Left lobe of liver (tissue), 2 donors: ENCODE measurements at places on chromosomes 5 and 9.

DNA sequence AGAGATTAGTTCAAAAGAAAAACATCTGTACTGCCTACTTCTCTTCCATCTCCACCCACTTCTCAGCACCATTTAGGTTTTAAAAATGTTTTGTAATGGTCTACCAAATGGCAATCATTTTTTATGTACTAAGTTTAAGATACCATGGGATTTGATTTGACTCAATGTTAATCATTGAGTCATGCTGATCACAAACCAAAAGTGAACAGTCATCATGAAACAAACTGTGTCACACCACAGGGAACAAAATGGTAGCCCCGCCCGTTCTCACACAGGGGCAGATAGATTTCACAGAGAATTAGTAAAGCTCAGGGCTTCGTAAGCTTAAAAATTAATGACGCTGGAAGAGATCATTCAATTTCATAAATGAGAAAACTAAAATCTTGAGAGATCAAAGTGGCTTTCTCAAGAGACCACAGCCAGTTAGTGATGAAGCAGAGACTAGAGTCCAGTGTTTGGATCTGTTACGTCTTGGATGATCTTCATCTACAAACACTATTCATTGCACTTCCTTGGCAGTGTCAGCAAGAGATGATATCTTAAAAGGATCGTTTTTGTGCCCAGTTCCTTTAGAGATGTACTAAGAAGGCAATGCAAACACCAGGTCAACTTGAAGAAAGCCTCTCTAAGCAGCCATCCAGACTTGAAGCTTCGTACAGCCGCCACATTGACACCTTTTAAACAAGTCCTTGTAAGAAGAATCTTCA, 33.9 kb upstream of the TRIO start:
- no peak for DNase-seq

- no peak for DNase-seq
Measured at GRCh38 chr9:89400403-89401116, 82.3 kb downstream of the SECISBP2 start.

DNA sequence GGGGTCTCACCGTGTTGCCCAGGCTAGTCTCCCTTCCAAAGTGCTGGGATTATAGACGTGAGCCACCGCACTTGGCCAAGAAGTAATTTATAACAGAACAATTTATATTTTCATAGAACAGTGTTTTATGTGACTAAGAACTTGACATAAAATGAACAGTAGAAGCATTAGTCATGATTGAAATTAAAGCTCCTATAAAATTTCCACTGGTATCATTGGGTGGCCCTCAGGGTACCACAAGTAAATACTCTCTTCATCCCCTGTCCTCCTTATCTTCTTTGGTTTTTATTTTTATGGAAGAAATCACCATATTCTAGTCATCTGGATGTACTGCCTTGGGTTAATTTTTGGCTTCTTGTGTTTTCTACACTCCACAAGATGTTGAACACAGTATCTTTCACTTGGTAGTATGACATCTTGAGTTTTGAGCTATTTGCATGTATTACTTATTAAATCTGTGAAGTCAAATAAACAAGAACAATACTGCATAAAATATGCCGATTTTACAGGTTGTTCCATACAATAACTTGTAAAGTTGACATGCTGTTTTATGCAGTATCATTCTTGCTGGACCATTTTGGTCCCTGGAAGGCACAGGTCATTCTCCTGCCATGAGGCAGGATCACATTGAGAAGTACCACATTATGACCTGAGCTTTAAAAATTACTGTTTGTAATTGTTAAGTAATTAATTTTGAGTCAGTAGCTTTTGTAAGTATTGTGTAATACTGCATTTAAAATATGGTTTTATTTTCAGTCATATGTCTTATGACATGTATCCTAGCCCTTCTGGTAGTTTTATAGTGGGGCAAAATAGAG, 24.4 kb downstream of the LMNB1 start:
- no peak for DNase-seq

GRCh38 chr5:113161806-113162205, 185.2 kb downstream of the DCP2 start:
- no peak for DNase-seq

DNA sequence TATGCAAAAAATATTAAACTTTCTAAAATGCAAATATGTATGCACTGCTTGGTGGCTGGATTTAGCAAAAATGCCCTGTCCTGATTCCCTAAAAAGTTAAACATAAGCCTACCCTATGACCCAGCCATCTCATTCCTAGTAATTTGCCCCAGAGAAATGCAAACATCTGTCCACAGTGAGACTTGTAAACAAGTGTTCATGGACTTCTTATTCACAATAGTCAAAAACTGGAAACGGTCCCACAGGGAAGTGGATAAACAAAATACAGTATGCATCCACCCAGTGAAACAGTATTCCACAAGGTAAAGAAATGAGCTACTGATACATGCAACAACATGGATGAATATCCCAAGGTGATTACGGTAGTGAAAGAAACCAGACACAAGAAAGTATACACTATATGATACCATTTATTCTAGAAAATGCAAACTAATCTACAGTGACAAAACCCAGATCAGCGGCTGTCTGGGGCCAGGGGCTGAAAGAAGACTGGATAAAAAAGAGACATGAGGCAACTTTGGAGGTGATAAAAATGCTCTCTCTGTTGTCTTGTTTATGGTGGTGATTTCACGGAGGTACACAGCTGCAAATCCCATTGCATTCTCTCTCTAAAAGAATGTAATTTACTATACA, 277.3 kb downstream of the GLIS3 start:
- no peak for DNase-seq
